NCI-H1417 (cell line): ENCODE measurements at places on chromosomes 5 and 9.
A peak's percentile ranks its signal among the peaks of the same experiment; 100 is the strongest.

DNA sequence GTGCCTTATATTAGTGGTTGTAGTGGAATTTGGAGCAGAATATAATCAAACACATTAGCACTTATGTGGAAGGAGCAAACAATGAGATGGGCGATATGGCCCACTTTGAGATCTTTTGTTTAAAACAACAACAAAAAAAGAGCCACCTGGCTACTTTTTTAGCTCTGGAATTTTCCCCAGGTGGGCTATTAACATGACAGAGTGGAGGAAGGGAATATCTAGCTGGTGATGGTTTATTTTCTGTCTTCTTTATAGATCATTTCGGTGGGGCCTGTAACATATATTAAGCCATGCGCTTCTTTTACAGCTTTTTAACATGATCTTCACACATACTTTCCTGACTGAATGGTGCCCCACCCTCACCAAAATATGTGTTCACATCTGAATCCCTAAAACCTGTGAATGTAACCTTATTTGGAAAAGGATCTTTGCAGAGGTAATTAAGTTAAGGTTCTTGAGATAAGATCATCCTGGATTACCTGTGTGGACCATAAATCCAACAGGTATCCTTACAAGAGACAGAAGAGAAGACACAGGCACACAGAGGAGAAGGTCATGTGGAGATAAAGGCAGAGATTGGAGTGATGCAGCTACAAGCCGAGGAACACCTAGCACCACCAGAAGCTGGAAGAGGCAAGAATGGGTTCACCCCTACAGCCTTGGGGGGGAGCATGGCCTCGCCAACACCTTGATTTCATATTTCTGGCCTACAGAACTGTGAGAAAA lies 16.6 kb upstream of the ENTREP1 start:
- no peak for DNase-seq

- DNase-seq = no peak
Measured at GRCh38 chr9:113481176-113481787, 17.8 kb downstream of the RGS3 start.

- DNase-seq = peak; percentile 41
Measured at GRCh38 chr9:136323371-136323789, 4.0 kb upstream of the GPSM1 start.

DNA sequence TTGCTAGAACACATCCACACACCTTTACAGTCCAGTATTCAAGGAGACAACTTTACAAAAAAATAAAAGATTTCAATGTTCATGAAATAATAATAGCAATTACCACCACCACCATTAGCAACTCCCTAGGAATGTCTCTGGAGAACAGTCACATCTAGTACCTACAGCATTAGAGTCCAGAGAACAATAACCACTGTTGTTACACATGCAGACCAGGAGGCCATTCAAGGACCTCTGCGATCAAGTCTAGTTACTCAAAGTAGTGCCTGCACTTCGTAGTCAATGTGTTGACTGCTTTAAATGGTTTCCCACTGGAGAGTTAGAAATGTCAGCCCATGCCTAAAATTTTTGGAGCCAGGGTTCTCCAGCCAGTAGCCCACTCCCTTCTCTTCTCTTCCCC lies 244.4 kb downstream of the DEPDC1B start:
- no peak for DNase-seq

GRCh38 chr5:163407034-163407655 lies 30.2 kb upstream of the CCNG1 start:
- DNase-seq = no peak

DNA sequence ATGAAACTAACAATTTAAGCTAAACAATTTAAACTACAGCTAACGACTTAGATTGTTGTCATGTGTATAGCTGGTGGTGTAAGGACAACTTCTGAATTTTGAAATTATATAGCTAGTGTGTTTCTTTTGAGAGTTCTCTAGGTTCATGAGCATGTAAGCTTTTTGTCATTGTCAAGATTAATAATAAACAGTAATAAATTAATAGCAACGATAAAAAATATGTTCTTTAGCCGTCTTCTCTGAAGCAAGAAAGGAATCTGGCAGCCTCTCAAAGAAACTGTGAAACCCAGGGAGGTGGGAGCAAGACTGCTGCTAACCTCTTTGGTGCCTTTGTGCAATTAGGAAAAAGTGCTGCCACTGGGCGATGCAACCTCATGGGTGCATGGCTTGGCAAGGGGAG lies 59.4 kb downstream of the SREK1 start:
- DNase-seq = no peak

GRCh38 chr9:128062279-128062678 lies 4.8 kb downstream of the NAIF1 start:
- no peak for DNase-seq

GRCh38 chr9:130262061-130262745 lies 3.4 kb upstream of the HMCN2 start:
- no peak for DNase-seq

GRCh38 chr9:37618817-37619216 lies 26.4 kb upstream of the TOMM5 start:
- peak; percentile 34 for DNase-seq
